ENCODE measurements at places on chromosomes 2 and 18. TPM values are rescaled to one million over a fixed set of nuclear protein-coding genes. Genes with fewer than 3 reads are reported as not detected.

The ACMSD gene
- not detected for total RNA-seq

The TEKT4 gene
- not detected for total RNA-seq

The IL1RL2 gene
- total RNA-seq = not detected

The GAD1 gene
- total RNA-seq = 0.39 TPM

The NT5DC4 gene
- total RNA-seq = not detected

The NEURL3 gene
- total RNA-seq = not detected

The PIGN gene
- total RNA-seq = 24.1 TPM

The TTC39C gene
- total RNA-seq = 23.5 TPM

The FSIP2 gene
- 10.1 TPM for total RNA-seq

The BOLL gene
- not detected for total RNA-seq

The TMEM87B gene
- 6.2 TPM for total RNA-seq

The PCARE gene
- total RNA-seq = not detected

The SPP2 gene
- total RNA-seq = not detected

The STON1 gene
- total RNA-seq = 15.0 TPM

The LRRTM4 gene
- total RNA-seq = 10.1 TPM

The IKZF2 gene
- 7.6 TPM for total RNA-seq

The DRC1 gene
- 0.45 TPM for total RNA-seq

The OSR1 gene
- 0.45 TPM for total RNA-seq

The BBS5 gene
- total RNA-seq = 9.0 TPM

The LRPPRC gene
- 138 TPM for total RNA-seq

The EFEMP1 gene
- 4.1 TPM for total RNA-seq

The CBLN2 gene
- 0.58 TPM for total RNA-seq

The SLC5A7 gene
- 3.0 TPM for total RNA-seq

The PSTPIP2 gene
- total RNA-seq = 7.1 TPM

The CDH19 gene
- total RNA-seq = 14.7 TPM

The SLC40A1 gene
- 2.0 TPM for total RNA-seq

The ATIC gene
- 209 TPM for total RNA-seq

The C18orf54 gene
- 27.9 TPM for total RNA-seq

The SNED1 gene
- 0.30 TPM for total RNA-seq

The CD226 gene
- total RNA-seq = 0.40 TPM

The EVX2 gene
- 0.43 TPM for total RNA-seq

The PJVK gene
- total RNA-seq = 5.8 TPM

The SH3RF3 gene
- 0.84 TPM for total RNA-seq

Measured in neural crest cell (in vitro differentiated cells).